Left lung (tissue), 14 donors: ENCODE measurements at places on chromosomes 6 and 20. TPM values are rescaled to one million over a fixed set of nuclear protein-coding genes. Genes with fewer than 3 reads are reported as not detected.
A peak's percentile ranks its signal among the peaks of the same experiment; 100 is the strongest.

GRCh38 chr20:1327241-1327653 is 1.7 kb downstream of the SDCBP2 start:
- no peak for DNase-seq

DNA sequence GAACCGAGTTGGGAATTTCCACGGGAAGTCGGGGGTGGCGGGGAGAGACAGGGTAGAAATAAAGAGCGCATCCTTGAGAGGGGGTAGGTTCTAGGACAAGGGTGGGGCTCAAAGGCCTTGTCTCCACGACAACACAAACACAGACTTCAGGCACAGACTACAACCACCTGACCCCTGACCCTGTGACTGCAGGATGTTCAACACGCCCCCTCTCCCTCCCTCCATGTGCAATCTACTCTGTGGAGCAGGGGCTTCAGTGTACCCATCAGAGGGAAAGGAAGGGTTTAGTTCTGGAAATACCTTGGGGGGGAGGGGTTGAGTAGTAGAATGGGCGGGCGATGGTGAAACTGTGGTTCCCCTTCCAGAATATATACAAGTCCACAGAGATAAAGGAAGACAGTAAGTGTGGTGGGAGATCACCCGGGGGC is 651 bp upstream of the TAPBP start:
- peak; percentile 87 for DNase-seq

CD24 gene
- total RNA-seq: 54.0 TPM

USP49 gene
- total RNA-seq: 3.8 TPM

ARMC12 gene
- total RNA-seq: 0.45 TPM

SOX12 gene
- total RNA-seq: 14.0 TPM

FOXS1 gene
- total RNA-seq: 2.5 TPM

TUBB1 gene
- 3.6 TPM for total RNA-seq

C20orf141 gene
- not detected for total RNA-seq

HDGFL1 gene
- not detected for total RNA-seq

DNA sequence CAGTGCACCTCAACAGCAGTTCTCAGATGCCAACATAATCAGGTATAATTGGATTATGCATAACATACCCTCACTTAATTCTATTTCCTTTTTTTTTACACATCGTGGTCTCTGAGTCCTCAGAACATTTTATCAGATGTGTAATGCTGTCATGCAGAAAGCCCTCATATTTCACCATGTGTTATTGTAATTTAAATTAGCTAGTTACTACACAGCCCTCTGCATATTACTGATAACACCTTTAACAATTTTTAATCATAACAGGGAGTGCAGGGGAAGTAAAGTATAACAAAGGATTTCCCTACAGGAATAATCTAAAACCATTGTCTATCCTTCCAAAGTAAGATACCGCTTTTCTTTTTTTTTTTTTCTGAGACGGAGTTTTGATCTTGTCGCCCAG is 91.9 kb upstream of the CCDC28A start:
- DNase-seq: no peak

- DNase-seq: no peak
Observed at GRCh38 chr20:31918466-31919105, 33.3 kb downstream of the PDRG1 start.

PSORS1C2 gene
- not detected for total RNA-seq

PRR18 gene
- total RNA-seq: 0.94 TPM

VARS2 gene
- 34.0 TPM for total RNA-seq

DNA sequence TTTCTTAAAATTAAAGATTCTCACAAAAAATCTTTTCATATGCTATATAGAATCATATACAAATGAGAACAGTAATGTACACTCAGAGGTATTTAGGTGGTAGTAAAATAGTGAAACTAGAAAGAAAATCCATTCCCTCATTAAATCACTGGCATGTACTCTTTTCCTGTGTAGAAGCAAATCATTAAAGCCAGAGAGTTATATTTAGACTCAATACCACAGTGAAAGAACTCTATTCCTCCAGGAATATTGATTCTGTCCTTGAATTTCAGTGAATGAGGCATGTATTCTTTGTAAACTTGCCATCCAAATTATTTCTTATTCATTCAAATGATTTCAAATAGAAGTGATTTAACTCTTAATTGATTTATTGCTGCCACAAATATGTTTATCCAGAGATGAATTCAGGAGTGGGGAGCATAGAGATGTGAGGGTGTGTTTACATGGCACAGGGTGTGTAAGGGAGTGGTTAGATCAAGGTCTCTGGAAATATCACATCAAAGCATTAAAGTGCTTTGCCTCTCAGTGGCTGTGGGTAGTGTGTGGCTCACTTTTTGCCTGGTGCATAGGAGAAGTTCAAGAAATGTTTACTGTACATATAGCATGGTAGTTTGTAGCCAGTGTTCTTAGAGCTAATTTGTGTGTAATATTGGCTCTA is 141.2 kb downstream of the FAM83B start:
- DNase-seq: no peak

- DNase-seq: no peak
Observed at GRCh38 chr6:148448369-148449012, 105.9 kb downstream of the SASH1 start.

CCN5 gene
- 20.8 TPM for total RNA-seq

DNA sequence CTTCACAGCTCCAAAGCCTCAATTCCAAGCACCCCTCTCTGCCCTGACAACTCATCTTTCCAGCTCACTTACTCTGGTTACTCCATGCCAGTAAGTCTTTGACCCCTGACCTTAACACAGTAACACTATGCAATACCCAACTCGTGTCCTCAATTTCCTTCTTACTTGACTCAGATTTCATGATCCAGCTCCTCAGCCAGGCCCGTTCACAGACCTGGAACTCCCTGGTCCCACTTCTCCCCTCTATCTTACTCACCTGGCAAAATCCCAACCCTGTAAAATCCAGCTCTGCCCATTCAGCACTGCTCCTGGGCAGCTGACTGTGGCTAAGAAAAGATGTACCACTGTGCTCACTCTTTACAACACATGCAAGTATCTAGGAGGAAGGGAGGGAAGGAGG is 7.9 kb downstream of the GNL1 start:
- no peak for DNase-seq

HS3ST5 gene
- 0.06 TPM for total RNA-seq

PROCR gene
- 21.7 TPM for total RNA-seq

DNA sequence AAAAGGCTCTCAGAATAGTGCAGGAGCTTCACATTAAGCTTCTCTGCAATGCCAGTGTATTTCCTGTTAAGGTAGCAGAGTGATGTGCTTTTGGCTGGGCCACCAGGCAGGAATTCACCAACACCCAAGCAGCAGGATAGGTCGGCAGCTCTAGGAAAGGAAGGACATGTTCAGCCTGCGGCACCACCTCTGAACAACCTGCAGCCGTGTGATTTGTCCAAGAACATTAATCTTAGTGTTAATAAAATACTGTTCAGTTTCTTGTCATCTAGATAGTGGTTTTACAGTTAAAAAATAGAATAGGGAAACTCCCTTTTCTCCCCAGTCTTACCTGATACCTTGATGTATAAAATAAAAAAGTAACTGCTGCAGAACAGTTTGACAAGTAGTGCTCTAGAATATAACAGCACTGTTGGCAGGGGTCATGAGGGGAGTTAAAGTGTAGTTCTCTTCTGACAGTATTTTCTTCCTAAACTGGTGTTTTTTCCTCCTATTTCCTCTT is 18.8 kb downstream of the ZNF292 start:
- no peak for DNase-seq

GRCh38 chr6:160260803-160261450 is 2.3 kb upstream of the SLC22A2 start:
- no peak for DNase-seq

IRF4 gene
- total RNA-seq: 7.0 TPM

TDRD6 gene
- 0.38 TPM for total RNA-seq

DNA sequence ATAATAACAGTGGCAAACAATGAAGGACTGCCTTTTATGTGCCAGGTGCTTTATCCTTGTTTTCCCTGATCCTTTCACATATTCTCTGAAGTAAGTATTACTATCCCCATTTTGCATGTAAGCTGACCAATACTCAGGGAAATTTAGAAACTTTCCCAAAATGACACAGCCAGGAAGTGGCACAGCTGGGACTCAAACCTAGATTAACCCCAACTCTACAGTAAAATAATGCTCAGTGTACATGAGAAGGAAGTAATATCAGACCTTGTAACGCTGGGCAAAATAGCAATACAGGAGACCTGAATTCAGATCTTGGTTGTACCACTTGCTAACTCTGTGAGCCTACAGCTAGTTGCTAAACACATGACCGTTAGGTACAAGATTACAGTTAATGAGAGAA is 26.8 kb upstream of the NRSN1 start:
- DNase-seq: no peak

FITM2 gene
- total RNA-seq: 11.4 TPM

GRCh38 chr6:137044366-137045221 is at the start of gene IL20RA:
IL20RA (minus strand) TSS chr6:137044965; CDS start chr6:137044728, 237 bp downstream.
- peak; percentile 83 for DNase-seq

DNA sequence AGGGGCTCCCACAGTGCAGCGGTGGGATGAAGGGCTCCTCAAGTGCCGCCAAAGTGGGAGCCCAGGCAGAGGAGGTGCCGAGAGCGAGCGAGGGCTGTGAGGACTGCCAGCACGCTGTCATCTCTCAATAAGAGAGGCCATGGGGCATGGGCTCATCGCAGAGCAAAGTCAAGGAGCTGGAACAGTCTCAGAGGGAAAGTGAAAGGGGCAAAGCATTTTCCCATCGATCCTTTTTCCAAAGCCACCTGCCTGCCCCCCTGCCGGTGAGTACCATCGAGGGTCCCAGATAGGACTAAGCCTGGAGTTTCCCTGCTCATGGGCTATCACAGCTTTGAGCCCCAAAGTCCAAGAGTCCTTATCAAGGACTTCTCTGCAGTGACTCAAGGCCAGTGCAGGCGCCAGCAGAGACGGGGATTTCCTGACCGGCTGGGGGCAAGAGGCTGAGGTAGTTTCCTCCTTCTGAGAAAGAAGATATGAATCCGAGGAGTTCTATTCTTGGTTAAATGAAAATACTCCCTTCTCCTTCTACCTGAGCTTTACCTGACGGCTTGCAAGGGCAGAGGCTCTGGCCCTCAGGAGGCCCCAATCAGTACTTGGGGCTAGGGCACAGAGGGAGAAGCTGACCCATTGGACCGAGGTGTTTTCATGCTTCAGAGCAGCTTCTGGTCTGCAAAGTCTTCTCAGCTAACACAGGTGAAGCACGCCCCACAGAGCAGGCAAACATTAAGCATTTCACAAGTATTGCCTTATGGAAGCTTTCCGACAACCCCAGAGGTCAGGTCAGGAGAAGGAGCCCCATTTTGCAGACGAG is 22.6 kb downstream of the ETV7 start:
- DNase-seq: no peak

GRCh38 chr6:32244270-32244669 is 20.4 kb upstream of the NOTCH4 start:
- DNase-seq: no peak

DNA sequence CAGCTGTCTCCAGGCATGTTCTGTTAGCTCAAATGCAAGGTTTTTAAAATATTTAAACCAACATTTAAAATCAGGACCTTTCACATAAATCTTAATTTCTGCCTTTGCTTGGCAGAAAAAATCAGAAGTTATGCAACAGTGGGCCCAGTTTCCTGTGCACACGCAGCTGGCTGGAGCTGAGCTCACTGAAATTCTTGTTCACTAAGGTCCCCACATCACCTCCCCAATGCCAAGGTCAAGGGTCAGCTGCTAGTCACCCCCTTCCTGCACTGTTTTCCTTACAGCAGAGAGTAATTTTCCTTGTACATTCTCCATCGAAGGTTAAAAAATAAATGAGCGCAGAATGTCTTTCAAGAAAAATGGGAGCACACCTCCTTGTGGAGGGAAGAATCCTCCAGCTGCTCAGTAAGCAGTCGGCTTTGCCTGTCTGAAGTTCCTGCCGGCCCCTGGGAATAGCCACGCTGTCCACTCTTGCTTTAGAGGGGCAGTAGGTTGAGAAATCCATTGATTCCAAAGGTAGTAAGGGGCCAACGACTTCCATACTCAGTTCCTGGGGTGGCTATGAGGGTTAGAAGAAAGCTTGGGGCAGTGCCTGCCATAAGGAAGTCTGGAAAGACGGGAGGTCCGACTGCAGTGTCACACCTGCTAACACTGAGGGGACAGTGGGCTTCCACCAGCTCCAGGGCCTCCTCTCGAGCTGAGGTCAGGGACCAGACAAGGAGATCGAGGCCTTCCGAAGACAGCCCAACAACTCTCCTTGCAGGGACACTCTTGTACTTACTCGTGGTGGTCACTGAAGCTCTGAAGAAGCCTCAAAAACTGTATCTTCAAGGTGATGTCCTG is 56.8 kb downstream of the MYH7B start:
- no peak for DNase-seq

- no peak for DNase-seq
Observed at GRCh38 chr20:34528921-34529297, 12.7 kb downstream of the DYNLRB1 start.

PACRG gene
- total RNA-seq: 1.5 TPM

- DNase-seq: no peak
Observed at GRCh38 chr6:98529364-98529763, 305.0 kb upstream of the POU3F2 start.

LY6G5B gene
- 13.6 TPM for total RNA-seq

TP53TG5 gene
- total RNA-seq: 0.44 TPM

DNA sequence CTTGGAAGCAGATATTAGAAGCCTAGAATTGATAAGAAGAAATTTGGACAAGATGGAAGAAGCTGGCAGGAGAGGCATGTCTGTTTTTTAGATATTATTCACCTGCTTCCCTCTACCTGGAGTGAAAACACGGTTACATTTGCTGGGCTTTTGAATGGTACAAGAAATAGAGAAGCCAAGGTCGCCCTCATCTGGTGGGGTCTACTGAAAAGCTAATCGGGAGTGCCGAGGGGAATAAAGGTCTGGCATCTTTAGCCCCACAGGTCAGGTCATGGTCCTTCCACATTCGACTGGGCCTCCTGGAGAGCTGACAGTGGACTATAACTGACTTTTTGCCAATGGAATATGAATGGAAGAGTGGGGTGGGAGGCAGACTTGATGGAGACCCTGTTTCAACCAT is 4.6 kb upstream of the C2 start:
- DNase-seq: no peak

CST5 gene
- total RNA-seq: not detected

AKAP12 gene
- total RNA-seq: 29.1 TPM

EEF1E1 gene
- 20.3 TPM for total RNA-seq

- no peak for DNase-seq
Observed at GRCh38 chr6:169778646-169779045, 27.2 kb downstream of the ERMARD start.

- DNase-seq: no peak
Observed at GRCh38 chr6:158047127-158047518, 65.5 kb downstream of the SYNJ2 start.

GLP1R gene
- not detected for total RNA-seq
